Anterior cingulate cortex (tissue), 58 donors: ENCODE measurements at places on chromosomes 1 and 21.

DNA sequence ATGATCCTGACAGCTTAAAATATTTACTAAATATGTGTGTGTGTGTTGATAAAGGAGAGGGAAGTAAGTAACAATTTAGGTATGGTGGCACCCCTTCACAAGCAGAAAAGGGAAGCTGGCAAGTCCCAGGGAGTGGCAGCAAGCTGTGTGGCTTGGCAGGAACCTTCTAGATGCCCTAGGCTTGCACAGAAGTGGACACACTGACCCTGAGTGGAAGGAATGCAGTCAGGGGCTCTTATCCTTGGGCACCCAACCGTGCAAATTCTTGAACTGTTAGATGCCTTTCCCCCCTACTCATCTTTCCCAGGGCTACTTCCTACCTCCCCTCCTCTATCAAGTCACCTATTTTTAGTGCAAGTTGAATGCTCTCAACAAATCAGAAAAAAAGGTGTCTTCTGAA lies 18.9 kb downstream of the ACP6 start:
- DNase-seq = no peak

- no peak for DNase-seq
Observed at GRCh38 chr1:24384251-24385090, 29.1 kb downstream of the STPG1 start.

GRCh38 chr1:100073531-100073930 lies 59.2 kb downstream of the SASS6 start:
- DNase-seq = no peak

DNA sequence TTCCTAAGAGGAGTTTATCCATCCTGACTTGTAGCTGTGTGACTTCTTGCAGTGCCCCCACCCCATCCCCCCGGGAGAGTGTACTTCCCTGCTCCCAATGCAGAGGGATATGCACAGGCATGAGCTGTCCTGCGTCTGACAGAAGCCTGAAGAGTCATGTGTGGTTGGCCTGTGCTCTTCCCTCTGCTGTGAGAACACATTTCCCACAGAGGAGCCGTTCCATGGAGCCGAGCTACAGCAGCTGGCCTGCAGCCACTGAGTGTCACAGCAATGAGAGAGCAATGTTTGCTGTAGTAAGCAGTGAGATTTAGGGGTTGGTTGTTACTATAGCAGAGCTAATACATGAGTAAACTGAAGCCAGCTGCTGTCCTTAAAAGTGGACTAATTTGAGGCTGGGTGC lies 22.0 kb downstream of the PARS2 start:
- no peak for DNase-seq
